Anterior cingulate cortex (tissue), 58 donors: ENCODE measurements at places on chromosomes 1 and 21.

DNA sequence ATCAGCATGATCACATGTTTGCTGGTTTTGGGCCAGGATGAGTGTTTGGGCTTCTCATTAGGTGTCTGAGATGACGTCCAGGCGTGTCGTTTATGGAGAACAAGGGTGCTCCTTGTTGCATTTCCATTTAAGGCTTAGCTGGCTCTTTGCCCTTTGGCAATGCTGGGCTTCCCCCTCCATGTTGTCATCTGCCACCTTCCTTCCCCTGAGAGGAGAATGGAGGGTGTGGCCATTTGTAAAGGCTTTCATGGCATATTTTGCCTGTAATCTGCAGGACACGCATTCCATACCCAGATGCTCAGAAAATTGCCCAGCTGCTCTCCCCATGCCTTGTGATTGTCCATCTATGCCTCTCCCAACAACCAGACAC is 27.7 kb downstream of the PKP1 start:
- no peak for DNase-seq

GRCh38 chr1:30040081-30041019 is 683.0 kb downstream of the MATN1 start:
- DNase-seq, result no peak

DNA sequence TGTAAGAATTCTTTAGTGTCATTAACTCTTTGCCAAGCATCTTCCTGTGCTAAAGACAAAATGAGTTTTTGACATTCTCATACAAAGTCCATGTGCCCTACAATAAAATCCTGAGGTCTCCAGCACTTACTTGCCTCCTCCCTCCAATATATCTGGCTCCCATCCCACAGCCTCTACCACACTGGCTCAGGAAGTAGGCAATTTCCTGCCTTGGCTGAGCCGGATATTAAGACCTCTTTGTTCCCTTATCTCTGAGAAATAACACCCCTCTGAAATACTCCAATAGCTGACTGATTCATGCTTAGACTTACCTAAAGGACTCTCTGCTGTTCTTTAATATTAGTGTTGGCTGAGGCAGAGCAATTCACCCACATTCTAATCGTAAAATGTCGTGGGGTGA is 37.6 kb upstream of the GORAB start:
- no peak for DNase-seq

- DNase-seq, result no peak
Measured at GRCh38 chr1:212161231-212161781, 123.9 kb upstream of the PPP2R5A start.

- no peak for DNase-seq
Measured at GRCh38 chr1:76075877-76076276, 1.3 kb downstream of the ST6GALNAC3 start.
